ENCODE measurements at places on chromosomes 3 and 15.

DNA sequence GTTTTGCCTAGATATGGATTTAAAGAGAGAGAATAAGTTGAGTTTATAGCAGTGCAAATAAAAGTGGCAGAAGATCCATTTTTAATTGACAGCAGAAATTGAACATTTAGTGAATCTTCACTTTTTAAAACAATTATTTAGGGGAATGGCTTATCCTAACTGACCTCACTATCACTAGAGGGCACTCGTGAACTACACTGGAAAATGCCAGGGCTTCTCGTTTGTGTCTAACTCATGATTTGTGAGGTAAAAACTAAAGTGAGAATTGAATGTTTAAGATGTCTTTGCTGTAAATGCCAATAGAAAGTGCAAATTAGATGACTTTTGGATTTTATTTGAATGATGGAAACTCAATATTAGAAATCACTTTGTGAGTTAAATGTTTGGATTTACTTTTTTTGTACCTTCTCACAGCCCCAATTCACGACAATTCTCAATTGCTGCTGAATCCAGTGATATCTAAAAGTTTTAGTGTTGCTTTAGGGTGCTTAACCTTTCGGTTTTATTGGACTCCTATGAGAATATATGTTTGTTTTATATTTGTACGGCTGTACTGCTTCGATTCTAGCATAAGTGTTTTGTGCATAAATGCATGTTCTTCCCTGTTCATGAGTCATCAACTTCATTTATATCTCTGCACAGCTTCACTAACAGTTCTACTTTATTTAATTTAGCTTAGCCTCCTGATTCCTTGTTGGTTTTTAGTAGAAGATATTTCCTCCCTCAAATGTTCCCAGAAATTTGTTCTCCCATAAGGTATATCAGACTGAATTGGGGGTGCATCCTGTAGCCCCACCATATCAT is 462.1 kb downstream of the MFSD1 start:
- DNase-seq: no peak

GRCh38 chr15:77187751-77188464 is 117.0 kb upstream of the TSPAN3 start:
- DNase-seq: no peak

GRCh38 chr15:80978685-80979329 is 10.8 kb downstream of the MESD start:
- DNase-seq: no peak

DNA sequence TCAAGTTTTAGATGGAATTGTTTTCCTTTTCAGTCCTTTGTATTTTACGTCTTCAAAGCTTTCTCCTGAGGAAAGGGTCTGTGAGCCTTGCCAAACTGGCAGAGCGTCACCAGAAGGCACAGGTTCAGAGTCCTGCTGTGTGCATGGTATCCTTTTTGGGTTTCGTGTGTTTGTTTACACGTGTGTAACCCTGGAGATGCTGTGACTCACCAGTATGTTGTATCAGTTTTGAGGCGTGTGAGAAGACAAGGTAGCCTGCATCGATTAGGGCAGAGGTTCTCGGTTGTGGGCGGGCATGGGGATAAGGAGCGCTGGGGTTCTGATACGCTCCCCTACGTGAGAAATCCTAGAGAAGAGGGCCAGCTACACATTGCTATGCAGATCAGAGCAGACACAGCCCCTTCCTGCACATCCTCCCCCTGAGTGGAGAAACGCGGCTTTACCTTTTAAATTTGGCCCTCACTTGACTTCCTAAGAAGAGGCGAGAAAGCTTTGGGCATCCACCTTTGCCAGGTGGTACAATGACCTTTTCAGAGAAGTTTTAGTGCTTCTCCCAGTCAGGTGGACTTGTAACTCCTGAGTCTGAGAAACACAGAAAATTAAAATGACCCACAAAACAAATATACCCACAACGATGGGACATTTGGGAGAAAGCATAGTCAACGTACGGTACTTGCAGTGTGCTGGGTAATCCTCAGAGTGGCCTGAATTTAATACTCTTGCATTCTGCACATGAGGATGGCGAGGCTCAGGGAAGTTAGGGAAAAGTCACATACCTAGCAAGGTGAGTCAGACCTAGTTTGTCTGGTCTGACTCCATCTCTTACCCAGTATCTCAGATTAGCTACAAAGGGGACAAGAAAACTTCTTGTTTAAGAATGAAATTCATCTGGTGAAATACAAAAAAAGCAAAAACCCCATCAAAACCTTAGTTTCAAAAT is 38.1 kb downstream of the TRAK1 start:
- no peak for DNase-seq
